Stimulated activated naive CD8-positive, alpha-beta T cell treated with anti-CD3 and anti-CD28 coated beads, Interleukin-15, Interleukin-2, amounts not matched to agents 100 U/mL and 50 U/mL, for 24 hours (primary cell): ENCODE measurements at places on chromosomes 5 and 9.

DNA sequence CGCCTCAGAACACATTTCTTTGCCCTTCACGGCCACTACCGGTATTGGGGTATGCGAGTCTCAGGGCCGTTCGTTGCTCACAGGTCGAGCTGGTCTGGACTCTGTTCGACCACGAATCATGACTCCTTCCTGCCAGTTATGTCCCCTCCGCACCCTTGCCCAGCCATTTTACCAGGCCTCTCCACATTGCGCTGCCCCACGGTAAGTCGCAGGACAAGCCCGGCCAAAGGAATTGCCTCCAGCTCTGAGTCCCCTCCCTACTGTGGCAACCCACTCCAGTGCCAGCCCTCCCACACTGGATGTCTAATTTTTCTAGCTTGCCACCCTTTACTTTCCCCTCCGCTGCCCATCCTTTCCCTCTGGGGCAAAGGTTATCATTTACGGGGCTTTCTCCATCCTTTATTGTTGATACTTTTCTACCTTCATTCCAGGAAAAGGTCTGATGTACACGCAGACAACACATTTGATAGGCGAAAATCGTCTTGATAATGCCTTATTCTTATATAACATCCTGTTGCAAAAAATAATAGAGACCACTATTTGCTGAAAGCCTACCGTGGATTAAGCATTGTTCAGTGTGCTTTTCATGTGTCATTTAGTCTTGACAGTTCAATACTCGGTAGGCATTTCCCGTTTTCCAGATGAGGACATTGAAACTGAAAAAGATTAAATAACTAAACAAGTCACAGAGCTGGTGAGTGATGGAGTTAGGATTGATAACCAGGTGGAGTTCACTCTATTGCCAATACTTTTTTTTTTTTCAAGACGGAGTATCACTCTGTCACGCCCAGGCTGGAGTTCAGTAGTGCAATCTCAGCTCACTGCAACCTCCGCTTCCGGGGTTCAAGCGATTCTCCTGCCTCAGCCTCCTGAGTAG is 958 bp upstream of the HSPA5 start:
- DNase-seq = peak; percentile 46

- no peak for DNase-seq
Observed at GRCh38 chr5:68296895-68297294, 81.3 kb downstream of the PIK3R1 start.

GRCh38 chr9:108775901-108776306 is 79.9 kb downstream of the ACTL7B start:
- DNase-seq = no peak

GRCh38 chr9:77848404-77848803 is 183.2 kb downstream of the GNAQ start:
- DNase-seq = no peak

GRCh38 chr5:8721536-8721935 is 824.3 kb downstream of the SEMA5A start:
- DNase-seq = no peak

DNA sequence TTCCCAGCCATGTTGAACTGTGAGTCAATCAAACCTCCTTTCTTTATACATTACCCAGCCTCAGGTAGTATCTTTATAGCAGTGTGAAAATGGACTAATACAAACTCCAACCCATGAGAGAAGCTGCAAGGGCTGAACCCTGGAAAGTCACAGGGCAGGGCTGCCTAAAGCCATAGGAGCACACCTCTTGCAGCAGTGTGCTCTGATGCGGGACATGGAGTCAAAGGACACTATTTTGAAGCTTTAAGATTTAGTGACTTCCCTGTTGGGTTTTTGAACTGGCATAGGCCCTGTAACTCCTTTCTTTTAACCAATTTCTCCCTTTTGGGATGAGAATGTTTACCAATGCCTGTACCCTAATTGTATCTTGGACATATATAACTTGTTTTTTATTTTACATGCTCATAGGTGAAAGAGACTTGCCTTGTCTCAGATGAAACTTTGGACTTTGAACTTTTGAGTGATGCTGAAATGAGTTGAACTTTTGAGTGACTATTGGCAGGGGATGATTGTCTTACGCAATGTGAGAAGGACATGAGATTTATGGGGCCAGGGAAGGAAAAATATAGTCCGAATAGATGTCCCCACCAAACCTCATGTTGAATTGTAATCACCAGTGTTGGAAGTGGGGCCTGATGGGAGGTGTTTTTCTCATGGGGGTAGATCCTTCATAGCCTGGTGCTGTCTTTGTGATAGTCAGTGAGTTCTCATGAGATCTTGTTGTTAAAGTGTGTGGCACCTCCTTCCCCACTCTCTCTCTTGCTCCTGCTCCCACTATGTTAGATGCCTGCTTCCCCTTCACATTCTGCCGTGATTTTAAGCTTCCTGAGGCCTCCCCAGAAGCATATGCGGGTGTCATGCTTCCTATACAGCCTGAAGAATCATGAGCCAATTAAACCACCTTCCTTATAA is 159.5 kb upstream of the SPEF2 start:
- DNase-seq = no peak

GRCh38 chr5:177966009-177966838 is 29.8 kb downstream of the PROP1 start:
- DNase-seq = no peak

- peak; percentile 14 for DNase-seq
Observed at GRCh38 chr5:113520429-113520828, 6.9 kb downstream of the YTHDC2 start.

DNA sequence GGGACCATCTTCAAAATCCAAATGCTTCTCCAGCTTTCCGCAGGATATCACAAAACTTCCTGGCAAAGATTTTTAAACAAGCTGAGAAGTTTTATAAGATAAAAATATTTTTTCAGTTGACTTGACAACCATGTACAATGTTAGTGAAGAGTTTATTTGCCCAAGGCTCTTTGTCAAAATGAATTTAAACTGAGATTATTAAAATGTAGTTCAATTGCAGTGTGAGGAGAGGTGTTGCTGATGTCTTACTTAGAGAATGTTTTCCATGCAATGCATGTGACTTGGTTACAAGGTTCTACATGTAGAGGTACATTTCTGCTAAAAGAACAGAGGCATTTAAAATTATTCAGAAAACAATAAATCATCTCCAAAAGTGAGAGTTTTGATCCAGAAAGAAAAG is 131.4 kb upstream of the MINAR2 start:
- no peak for DNase-seq

DNA sequence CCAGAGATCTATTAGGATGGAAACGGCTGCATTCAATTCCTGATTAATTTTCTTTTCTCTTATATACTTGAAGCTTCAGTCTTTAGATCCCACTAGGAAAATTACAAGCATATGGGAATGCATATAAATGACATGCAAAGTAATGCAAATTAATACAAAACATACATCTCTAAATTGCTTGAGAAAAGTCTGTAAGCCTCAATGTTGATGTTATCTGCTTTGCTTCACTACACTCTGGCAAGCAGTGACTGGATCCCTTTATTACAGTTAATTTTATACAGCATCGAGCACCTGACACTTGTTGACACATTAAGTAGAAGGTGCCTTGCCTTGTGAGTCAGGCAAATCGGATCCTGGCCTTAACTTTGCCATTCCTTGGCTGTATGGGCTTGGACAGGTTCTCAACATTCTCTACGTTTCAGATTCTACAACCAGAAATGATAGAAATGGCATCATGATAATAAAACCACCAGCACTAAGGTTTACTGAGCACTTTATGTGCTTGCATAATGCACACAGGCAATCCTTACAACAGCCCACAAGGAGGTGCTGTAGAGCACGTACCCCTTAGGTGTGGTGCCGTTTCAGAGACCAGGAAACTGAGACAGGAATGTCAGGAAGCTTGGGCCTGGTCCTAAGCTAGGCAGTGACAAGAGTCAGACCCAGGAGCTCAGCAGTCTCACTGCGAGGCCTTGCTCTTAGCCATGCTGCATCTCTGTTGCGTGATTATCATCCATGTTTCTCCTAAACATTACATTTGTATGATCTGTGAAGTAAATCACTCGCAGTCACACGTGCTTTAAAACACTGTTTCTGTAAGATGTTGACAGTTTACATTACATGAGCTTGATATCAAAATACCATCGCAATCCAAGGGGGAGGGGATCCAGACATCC is 2.7 kb downstream of the GCNT4 start:
- DNase-seq = peak; percentile 72

DNA sequence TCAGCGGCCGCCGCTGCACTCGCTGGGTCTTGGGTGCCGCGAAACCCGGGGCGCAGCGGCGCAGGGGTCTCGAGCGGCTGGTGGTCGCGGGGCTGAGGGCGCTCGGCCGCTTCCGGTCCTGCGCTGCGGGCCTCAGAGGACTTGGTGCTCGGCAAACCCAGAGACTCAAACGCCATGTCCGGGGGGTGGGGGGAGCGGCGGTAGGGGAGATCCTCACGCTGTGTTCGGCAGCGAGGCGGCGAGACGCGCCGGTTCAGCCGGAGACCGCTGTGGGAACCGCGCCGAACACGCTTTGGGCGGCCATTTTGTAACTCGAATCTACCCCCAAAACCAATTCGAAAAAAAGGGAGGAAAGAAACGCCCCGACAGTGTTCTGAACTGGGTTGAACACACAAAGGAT is 317.5 kb upstream of the CDH18 start:
- no peak for DNase-seq

DNA sequence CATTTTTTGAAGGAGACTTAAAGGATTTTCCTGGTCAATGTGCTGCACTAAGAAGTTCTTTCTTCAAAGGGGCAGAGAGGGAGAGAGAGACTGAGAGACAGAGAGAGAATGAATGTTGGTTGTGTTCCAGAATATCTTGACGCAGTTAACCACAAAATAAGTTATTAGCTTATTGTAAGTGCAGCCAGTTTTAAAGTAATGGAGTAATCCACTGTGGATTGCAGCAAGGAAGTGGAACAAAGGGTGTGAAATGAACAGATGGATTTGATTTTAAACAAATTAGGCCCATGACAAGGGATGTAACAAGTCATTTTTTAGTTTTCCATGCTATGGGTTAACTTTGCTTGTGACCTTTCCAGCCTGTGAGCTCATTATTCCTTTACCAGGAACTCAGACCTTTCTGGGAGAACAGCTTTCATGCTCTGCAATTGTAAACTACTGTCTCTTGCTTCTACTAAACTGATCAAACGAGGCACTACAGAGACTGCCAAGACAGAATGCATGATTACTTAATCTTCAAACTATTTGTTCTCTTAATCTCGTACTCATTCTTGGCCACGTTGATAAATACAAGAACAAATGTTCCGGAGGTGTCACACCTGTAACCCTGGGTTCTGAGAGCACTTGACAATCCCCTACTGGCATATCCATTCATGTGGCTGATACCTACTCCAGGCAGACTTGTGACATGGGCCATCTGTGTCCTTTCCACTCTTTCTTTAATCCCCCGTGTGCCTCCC is 131.1 kb downstream of the TLE1 start:
- no peak for DNase-seq

DNA sequence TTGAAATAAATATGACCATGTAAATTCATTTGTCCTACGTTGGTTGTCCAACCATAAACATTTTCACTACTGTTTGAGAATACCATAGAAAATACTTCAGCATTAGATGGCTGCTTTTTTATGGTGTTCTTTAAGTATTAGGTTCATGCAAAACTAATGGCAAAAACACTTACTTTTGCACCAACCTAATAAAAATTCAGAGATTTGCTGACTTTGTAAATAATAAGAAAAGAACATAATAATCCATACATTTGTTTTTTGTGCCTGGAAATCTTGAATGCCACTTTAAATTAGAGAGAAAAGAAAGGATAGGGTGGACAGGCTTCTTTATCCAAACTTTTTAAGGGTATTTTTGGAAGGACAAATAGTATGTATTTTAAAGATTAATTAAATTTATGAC is 719.7 kb upstream of the TYRP1 start:
- no peak for DNase-seq

- no peak for DNase-seq
Observed at GRCh38 chr9:133234577-133235322, 25.7 kb upstream of the OBP2B start.

DNA sequence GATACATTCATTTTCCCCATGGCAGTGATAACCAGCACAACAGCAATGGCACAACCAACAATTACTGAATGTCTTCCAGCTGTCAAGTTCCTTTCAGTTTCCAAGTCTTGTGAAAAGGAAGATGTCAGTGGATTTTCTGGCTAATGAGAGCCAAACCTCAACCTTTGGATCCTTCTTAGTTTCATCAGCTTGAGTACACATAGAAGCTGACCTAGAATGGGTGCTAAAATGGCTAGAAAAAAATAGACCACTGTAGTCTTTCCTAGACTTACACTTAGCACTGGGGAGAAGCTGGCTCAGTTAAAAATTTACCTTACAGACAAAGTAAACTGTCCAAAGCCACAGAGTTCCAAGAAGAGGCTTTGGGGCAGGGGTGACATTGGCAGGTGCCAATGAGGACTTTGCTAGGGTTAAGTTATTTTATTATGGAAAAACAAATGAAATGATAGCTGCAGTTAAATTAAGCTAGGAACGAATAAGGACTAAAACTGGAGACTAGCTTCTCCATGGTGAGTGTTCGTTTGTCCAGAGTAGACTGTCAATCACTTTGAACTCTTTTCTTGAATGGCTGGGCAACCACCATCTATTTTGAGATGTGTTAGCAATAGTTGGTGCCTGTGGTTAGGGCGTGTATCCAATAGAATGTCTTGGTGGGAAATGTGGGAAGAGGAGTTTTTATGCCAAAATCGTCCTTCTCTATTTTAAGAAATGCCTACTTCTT is 25.9 kb upstream of the TXN start:
- no peak for DNase-seq

- DNase-seq = no peak
Observed at GRCh38 chr5:153632748-153633290, 142.3 kb downstream of the GRIA1 start.

GRCh38 chr5:14457476-14457875 is 124.1 kb upstream of the OTULINL start:
- no peak for DNase-seq

DNA sequence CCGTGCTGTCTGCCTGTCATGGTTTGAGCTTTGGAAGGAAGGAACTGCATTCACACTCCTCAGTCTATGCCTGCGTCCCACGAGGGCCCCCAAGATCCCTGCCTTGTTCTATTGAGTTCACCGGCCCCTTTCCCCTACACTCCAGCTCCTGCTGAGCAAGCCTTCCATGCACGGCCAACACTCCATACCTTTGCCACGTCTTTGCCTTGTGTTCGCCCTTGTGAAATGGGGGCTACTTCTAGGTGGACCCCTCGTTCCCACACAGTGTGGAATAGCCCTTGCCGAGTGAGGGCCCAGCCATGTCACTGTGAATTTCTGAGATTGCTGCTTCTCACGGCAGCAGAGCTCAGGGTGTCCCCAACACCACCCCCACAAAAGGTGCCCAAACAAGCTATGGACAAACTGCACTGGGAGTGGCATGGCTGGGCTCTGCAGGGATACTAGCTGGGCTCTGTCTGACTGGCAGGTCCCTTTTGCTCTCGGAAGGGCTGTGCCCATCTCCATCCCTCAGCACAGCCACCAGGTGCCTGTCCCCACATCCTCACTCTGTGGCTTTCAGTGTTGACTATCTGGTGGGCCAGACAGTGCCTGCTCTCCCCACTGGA is 67.9 kb upstream of the ADAMTS2 start:
- no peak for DNase-seq

GRCh38 chr5:56561-57290 is 35.2 kb upstream of the PLEKHG4B start:
- DNase-seq = no peak
